Left lung (tissue), 14 donors: ENCODE measurements at places on chromosomes 3 and 15. TPM values are rescaled to one million over a fixed set of nuclear protein-coding genes. Genes with fewer than 3 reads are reported as not detected.

- no peak for DNase-seq
These were observed 5.7 kb downstream of the VGLL4 start for GRCh38 chr3:11637901-11638458.

DNA sequence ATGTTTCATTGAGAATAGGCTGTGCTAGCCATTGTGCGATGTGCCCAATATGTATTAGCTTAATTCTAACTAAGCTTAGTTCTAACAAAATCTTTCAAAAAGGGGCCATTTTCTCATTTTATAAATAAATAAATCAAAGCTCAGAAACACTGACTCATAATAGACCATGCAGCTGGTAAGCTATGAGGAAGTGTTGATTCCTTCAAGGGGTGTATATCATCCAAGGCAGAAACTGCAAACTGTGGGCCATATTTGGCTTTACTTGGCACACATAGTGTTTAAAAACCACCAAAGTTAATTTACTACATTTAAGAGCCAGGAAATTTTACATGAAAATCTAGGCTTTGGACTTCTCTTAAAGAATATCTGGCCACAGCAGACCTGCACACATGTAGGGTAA lies 136.5 kb downstream of the ZNF621 start:
- DNase-seq: no peak

DUOX2 gene
- total RNA-seq: 2.7 TPM

DNA sequence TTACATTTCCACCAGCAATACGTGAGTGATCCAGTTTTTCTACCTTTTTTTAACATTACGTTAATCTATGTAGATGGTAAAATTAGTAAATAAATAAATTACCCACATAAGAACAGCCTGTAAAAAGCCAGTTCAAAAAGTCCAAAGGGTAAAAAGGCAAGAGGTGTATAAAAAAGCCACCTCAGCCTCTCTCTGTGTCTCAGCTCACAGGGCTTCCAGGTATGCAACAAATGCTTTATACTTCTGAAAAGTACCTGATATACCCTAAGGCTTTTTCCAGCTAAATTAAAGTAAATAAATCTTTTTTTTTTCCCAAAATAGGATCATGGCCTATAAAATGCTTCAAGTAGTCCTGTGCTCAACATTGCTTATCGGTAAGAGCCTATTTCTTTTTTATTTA lies at the start of gene C3orf85:
Gene C3orf85, plus strand, starts transcription at position 197 of the 400 bp plus-strand sequence. Its CDS starts 129 bp downstream, at position 326.
- DNase-seq: no peak

DNA sequence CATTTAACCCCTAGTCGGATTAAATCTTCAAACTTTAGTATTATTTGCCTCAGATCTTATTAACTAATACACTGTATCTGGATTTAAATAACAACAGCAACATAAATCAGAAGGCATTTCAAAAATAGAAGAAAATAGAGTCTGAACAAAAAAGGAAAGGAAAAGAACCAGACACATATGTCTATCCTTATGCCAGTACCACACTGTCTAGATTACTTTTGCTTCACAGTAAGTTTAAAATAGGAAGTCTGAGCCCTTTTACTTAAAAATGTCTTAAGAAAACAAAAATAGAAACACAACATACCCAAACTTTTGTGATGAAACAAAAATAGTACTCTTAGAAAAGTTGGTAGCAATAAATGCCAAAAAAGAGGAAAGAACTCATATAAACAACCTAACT lies 1615.8 kb downstream of the SI start:
- DNase-seq: no peak

IL17RB gene
- 5.5 TPM for total RNA-seq

DNA sequence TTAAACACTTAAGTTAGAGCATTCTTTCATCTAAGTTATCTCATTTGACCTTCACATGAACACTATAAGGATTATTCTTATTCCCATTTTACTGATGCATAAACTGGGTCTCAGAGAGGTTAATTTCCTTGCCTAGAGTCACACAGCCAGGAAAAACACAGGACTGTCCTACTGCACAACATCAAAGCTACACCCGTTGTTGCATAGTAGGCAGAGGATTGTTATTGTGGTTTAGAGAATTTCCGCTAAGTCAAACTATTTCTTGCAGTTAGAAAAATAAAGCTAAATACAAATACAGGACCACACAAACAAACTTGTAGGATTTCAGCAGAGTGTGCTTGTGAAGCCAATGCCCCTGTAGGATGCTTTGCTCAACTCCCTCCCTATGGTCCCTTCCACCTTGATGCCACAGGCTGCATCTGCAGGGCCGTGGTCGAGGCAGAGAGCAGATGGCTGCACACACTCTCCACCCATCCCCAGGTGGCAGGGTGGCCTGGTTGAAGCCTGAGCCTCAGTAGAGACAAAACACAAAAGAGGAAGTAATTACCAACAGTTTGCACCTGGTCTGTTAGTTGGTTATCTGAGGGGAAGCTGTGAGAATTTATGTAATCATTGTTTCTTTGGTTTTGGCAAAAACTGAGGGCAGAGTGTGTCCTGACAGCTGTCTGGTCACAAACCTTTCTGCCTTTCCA lies 41.1 kb upstream of the SKOR1 start:
- no peak for DNase-seq

DNA sequence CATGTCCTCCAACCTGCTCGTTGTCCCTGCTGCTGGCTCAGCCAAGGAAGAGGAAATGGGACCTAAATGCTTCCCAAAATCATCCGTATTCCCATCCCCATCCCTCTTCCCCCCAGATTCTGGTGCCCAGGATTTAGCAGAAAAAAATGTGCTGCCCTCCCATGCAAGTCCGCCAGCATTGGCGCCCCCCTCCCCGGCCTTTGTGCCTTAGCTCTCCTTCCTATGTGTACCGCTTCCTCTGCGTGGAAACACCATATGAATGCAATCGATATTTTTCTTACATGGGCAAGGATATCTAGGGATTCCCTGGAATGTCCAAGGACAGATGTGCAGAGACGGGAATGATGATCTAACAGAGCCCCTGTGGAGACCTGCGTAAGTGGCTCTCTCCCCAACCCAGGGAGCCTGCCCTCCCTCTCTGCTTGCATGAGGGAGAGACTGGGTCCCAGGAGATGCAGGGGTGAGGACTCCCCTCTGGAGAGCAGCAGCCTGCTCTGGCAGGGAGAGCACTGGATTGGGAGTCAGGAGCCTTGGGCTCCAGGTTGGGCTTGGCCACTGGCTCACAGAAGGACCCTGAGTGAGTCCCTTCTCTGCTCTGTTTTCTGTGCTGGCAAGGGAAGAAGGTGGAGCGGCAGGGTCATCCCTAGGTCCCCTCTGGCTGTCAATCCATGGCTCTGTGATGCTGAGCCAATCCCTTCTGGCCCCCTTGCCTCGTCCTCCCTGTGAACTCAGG lies 227.2 kb downstream of the XXYLT1 start:
- no peak for DNase-seq

HHATL gene
- 1.0 TPM for total RNA-seq

- DNase-seq: no peak
These were observed 31.7 kb upstream of the ST8SIA2 start for GRCh38 chr15:92362001-92362350.

LRIG1 gene
- total RNA-seq: 36.4 TPM

- DNase-seq: peak; percentile 22
These were observed 76.8 kb downstream of the TNIK start for GRCh38 chr3:171383206-171384018.

GRCh38 chr3:149010504-149010951 lies 19.2 kb downstream of the GYG1 start:
- DNase-seq: no peak

- peak; percentile 45 for DNase-seq
These were observed 72.8 kb downstream of the GALK2 start for GRCh38 chr15:49242820-49243219.

DNA sequence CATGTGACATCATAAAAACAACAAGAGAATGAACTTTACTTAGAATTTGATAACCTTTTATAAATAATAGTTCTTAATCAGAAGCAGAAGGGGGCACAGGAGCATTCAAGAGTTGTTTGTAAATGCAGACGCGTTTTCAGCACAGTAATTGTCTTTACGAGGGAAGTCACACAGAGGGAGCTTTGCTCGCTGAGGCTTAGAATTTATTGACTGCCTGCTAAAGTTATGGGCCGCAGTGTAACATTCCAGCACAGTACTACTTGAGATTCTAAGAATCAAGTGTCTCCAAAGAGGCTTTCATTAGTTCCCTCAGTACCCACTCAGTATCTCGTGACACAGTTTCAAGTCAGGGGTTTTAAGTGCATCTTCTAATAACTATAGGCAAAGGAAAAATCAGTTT lies 288.7 kb downstream of the NR2F2 start:
- DNase-seq: no peak

DNA sequence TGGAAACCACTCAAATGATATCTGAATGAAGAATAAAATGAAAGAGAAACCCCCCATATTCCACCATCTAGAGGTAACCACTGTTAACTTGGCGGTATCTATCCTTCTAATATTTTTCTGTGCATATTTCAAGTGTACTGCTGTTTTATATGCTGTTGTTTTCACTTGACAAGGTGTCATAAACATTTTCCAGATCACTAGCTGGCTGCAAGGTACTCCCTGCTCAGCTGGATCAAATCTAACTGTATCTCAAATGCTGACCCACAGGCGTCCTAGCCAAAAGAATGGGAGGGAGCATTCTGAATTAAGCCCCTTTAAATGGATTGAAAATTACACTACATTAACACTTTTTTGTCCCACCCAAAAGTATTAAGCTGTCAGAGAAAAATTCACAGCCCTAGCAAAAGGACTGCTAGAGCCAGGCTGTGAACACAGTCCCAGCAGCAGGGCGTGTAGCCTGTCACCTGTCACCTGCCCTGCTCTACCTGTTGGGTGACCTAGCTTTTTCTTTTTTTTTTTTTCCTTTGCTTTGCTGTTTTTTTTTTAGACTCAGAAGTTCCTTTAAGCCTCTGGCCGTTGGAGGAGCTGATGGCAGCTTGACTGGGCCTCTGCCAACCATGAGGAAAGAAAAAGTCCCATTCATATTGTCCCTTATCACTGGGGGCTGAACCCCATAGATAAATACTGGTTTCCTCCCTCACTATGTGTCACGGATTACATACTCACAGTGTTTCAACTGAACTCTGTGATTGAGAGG lies 93.7 kb upstream of the TSC22D2 start:
- DNase-seq: peak; percentile 82

DNA sequence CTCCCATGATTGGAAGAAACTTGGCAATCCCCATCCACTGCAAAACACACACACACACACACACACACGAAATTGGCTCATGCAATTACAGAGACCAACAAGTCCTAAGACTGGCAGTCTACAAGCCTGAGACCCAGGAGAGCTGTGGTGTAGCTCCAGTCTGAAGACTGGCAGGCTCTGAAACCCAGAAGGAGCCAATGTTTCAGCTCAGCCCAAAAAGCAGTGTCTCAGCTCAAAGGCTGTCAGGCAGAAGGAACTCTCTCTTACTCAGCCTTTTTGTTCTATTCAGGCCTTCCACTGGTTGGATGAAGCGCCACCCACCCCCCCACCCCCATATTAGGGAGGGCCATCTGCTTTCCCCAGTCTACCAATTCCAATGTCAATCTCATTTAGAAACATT lies 32.1 kb downstream of the MESD start:
- no peak for DNase-seq

GRCh38 chr3:157131861-157132260 lies 28.1 kb downstream of the CCNL1 start:
- DNase-seq: no peak

ACP3 gene
- 24.3 TPM for total RNA-seq

EBLN2 gene
- 3.7 TPM for total RNA-seq

IL17RD gene
- total RNA-seq: 2.4 TPM

- no peak for DNase-seq
These were observed 13.2 kb downstream of the LIMD1 start for GRCh38 chr3:45607790-45608189.

DNA sequence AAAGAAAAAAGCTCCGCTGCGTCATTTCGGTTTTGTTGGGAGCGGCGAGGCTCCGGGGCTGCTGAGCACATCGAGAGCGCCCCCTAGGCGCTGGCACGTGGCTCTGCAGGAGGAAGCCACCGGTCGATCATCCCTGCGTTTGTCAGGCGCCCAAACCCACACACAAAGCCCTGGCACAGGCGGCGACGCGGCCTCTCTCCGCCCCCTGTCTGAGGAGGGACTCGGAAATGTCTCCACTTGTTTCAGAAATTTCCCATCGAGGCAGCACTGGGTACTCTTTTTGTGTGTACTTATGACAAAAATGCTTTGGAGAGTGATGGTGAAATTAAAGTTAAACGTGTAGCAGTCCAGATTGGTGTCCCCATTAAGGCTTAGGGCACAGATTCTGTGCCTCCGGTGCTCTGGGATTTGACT lies 407.3 kb upstream of the ONECUT1 start:
- DNase-seq: peak; percentile 64

GRCh38 chr3:30477149-30477921 lies 129.1 kb upstream of the TGFBR2 start:
- DNase-seq: no peak

ZBED2 gene
- 19.2 TPM for total RNA-seq

DNA sequence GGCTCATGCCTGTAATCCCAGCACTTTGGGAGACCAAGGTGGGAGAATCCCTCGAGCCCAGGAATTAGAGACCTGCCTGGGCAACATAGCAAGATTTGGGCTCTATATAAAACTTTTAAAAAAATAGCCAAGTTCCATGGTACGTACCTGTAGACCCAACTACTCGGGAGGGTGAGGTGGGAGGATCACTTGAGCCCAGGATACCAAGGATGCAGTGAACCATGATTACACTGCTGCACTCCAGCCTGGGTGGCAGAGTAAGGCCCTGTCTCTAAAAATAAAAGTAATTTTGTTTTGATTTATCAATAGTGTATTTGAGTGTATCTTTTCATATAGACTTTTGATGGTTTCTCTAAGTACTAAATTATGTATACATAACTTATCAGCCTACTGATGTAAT lies 63.1 kb downstream of the LSM3 start:
- DNase-seq: no peak

- no peak for DNase-seq
These were observed 342.9 kb downstream of the THSD4 start for GRCh38 chr15:71458089-71458660.

DNA sequence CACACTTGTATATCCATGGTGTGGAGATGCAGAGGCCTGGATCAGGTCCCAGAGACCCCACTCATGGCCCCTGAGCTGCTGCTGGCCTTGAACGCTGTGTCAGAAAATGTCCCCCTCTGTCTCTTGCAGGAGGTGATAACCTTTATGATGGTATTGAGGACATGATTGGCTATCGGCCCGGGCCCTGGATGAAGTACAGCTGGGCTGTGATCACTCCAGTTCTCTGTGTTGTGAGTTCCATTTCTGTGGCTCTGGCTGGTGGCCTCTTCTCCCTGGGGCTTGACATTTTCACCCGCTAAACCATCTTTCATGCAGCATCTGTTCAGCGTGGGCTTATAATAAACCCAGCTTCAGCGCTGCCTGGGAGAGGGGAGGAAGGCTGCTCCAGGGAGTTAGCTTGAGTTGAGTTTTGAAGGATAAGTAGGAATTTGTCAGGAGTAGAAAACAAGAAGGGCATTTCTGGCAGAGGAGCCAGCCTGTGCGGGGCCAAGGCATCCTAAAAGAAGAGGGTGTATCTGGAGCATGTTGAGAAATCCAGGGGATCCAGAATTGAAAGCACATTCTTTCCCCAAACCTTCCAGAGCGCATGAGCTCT lies 61.1 kb downstream of the GRIP2 start:
- no peak for DNase-seq

DNA sequence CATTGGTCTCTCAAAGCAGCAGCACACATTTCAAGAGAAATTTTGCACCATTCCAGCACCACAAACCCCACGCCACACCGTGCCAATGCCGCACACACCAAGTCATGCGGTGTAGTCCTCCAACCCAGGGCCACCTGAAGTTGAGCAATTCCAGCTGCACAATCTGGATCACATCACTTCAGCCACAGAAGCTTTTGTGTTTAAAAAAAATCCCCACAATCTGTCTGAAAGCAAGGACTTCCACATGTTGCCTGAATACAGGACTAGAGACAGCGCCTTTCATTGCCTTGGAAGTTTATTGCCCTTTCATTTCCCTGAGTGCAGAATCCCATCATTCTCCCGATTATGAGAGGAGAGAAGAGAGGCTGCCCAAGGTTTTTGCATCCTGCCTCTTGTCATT lies 175.6 kb upstream of the BCL6 start:
- no peak for DNase-seq
